ENCODE measurements at places on chromosomes 6 and 20. TPM values are rescaled to one million over a fixed set of nuclear protein-coding genes. Genes with fewer than 3 reads are reported as not detected.

DNA sequence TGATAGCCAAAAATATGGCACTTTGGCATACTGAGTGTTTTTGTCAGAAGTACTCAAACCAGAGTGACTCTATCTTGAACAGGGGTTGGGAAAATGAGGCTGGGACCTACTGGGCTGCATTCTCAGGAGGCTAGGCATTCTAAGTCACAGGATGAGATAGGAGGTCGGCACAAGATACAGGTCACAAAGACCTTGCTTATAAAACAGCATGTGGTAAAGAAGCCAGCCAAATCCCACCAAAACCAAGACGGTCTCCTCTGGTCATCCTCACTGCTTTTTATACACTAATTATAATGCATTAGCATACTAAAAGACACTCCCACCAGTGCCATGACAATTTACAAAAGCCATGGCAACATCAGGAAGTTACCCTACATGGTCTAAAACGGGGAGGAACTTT is 985.1 kb downstream of the HACE1 start:
- no peaks in the 10 kb centered on the region for H3K36me3 ChIP-seq
- H3K4me1 ChIP-seq: no peaks in the 10 kb centered on the region

DNA sequence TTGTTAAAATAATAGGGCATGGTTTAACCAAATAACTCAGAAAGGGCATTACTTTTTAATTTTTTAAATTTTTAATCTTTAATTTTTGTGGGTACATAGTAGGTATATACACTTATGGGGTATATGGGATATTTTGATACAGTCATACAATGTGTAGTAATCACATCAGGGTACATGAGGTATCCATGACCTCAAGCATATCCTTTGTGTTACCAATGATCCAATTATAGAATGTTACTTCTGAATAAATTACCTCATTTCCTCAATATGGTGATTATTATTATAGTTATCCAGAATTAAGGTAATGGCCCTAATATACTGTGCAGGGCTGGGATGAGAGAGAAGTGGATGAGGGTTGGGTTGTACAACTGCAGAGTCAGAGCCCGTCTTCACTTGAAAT is 45.1 kb upstream of the TMEM30A start:
- no peaks in the 10 kb centered on the region for H3K27me3 ChIP-seq
- no peak overlapping the region for H3K27ac ChIP-seq
- H3K4me1 ChIP-seq: peaks cover 4% of the 10 kb centered on the region
- DNase-seq: no peak

GRCh38 chr6:166757232-166758135 is 130.4 kb upstream of the RPS6KA2 start:
- H3K36me3 ChIP-seq: no peaks in the 10 kb centered on the region
- DNase-seq: no peak
- H3K4me1 ChIP-seq: no peaks in the 10 kb centered on the region
- H3K27me3 ChIP-seq: peaks cover 9% of the 10 kb centered on the region

The APOM gene
- 2.5 TPM for polyA plus RNA-seq

DNA sequence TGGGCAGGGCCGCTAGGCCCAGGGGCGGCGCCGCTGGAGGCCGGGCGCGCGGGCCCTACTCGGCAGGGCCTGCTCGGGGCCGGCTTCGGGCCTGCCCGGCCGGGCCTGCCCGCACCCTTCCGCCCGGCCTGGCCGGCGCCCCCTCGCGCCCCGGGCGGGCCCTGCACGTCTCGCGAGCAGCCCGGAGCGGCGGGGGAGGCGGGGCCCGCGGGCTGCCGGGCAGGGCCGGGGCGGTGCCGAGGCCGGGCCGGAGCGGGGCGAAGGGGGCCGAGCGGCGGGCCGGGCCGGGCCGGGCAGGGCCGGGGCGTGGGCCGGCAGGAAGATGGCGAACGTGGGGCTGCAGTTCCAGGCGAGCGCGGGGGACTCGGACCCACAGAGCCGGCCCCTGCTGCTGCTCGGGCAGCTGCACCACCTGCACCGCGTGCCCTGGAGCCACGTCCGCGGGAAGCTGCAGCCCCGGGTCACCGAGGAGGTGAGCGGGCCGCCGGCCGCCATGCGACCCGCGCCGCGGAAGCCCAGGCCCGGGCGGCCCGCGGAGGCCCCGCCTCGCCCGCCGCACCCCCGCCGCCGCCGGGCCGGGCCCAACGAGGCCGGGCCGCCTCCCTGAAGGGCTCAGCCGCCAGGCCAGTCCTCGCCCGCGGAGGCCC is at the start of gene NPEPL1:
Gene NPEPL1 (plus strand): TSS at position 222 of the 647 bp plus-strand sequence. CDS start 101 bp downstream, at position 323.
- no peaks in the 10 kb centered on the region for H3K36me3 ChIP-seq
- H3K27me3 ChIP-seq: no peaks in the 10 kb centered on the region
- peaks cover 14% of the 10 kb centered on the region for H3K4me1 ChIP-seq
- DNase-seq: peak; percentile 45
- H3K27ac ChIP-seq: peak within 1 kb of the TSS; percentile 79

DNA sequence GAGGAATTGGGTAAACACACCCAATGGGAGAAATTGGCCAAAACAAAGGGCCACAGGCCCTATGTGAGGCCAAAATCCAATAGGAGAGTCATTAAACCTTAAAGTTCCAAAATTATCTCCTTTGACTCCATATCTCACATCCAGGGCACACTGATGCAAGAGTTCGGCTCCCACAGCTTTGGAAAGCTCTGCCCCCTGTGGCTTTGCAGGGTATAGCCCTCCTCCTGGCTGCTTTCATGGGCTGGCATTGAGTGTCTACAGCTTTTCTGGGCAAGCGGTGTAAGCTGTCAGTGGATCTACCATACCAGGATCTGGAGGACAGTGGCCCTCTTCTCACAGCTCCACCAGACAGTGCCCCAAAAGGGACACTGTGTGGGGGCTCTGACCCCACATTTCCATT is 160.5 kb downstream of the ADGRG6 start:
- H3K27ac ChIP-seq: no peak overlapping the region
- peaks cover 3% of the 10 kb centered on the region for H3K27me3 ChIP-seq
- no peak for DNase-seq

- H3K27me3 ChIP-seq: peaks cover 4% of the 10 kb centered on the region
- no peaks in the 10 kb centered on the region for H3K36me3 ChIP-seq
- H3K4me1 ChIP-seq: no peaks in the 10 kb centered on the region
- no peak overlapping the region for H3K27ac ChIP-seq
- DNase-seq: no peak
- H3K4me3 ChIP-seq: no peak overlapping the region
These were observed 36.4 kb upstream of the GCLC start for GRCh38 chr6:53581173-53581773.

DNA sequence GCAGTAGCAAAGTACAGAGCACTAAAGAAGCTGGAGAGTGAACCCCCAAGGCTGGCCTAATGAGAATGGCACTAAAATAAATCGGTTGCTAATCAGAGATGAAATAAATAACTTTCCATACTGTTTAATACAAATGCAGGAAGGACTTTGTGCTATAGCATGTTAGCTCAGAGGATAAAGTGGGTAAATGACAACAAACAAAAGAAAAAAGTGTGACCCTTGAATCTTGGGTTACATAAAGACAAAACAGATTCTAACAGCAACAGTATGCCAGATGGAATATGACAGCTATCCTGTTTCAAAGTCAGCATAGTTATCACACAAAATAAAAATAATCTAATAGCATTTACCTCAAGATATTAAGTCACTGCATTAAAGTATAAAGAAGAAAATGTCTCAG is 622.7 kb downstream of the PHF3 start:
- no peak overlapping the region for H3K4me3 ChIP-seq
- no peaks in the 10 kb centered on the region for H3K36me3 ChIP-seq
- H3K4me1 ChIP-seq: peaks cover 7% of the 10 kb centered on the region
- H3K27ac ChIP-seq: no peak overlapping the region
- DNase-seq: no peak
- H3K27me3 ChIP-seq: no peaks in the 10 kb centered on the region

- H3K4me3 ChIP-seq: no peak overlapping the region
- no peak overlapping the region for H3K27ac ChIP-seq
- no peaks in the 10 kb centered on the region for H3K4me1 ChIP-seq
- DNase-seq: no peak
- H3K36me3 ChIP-seq: no peaks in the 10 kb centered on the region
These were observed 174.0 kb upstream of the MAN1A1 start for GRCh38 chr6:119523556-119523955.

GRCh38 chr6:130525408-130525807 is 159.6 kb downstream of the TMEM200A start:
- no peak overlapping the region for H3K27ac ChIP-seq
- no peaks in the 10 kb centered on the region for H3K4me1 ChIP-seq
- no peaks in the 10 kb centered on the region for H3K36me3 ChIP-seq
- no peak overlapping the region for H3K4me3 ChIP-seq
- H3K27me3 ChIP-seq: no peaks in the 10 kb centered on the region

The MAFB gene
- polyA plus RNA-seq: 4.0 TPM

DNA sequence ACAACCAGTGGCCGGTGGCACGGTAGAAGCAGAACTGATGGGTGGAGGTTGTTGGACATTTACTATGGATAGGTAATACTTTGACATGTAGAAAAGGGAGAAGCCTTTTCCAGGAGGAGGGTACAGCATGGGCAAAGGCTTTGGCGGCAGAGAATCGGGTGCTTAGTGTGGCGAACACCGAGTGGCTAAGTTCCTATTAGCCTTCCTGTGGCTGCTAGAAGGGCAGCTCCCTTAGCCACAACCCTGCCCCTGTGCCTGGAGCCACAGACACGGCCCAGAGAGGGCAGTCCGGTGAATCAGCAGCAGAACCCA is 37.9 kb upstream of the TGM2 start:
- H3K4me1 ChIP-seq: no peaks in the 10 kb centered on the region
- no peak overlapping the region for H3K4me3 ChIP-seq
- no peak for DNase-seq
- H3K36me3 ChIP-seq: no peaks in the 10 kb centered on the region
- no peaks in the 10 kb centered on the region for H3K27me3 ChIP-seq
- no peak overlapping the region for H3K27ac ChIP-seq

DNA sequence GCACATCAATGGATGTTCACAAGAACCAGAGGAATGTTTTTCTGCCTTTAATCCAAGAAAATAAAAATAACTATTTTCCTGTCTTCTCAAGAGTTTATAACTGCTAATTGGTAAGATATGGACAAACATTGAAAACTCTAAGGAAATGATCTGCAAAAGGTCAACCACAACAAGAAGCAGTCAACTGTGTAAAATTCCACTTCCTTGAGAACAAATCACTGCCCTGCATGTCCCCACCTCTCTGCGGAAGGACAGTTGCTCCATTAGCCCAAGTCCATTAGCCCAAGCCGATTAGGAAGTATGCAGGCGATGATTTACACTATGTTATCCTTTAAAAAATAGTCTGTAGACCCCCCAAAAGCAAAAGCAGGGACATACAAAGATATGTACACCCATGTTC is 27.6 kb downstream of the SLC22A23 start:
- H3K27me3 ChIP-seq: no peaks in the 10 kb centered on the region
- H3K36me3 ChIP-seq: no peaks in the 10 kb centered on the region
- DNase-seq: no peak
- no peak overlapping the region for H3K4me3 ChIP-seq
- peaks cover 3% of the 10 kb centered on the region for H3K4me1 ChIP-seq

DNA sequence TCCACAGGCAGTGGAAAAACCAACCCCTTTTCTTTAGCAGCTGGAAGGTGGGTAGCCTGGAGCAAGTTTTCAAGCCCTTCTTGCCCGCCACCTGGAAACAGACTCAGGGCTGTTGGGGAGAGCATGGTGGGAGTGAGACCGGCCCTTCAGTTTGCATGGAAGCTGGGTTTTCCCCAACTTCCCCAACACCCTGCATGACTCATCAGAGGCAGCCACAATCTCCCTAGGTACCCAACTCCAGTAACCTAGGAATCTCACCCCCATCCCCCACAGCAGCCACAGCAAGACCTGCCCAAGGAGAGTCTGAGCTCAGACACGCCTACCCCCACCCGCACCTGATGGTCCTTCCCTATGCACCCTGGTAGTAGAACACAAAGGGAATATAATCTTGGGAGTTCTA is 86.3 kb upstream of the IRAK1BP1 start:
- no peaks in the 10 kb centered on the region for H3K36me3 ChIP-seq
- peaks cover 2% of the 10 kb centered on the region for H3K27me3 ChIP-seq
- H3K4me1 ChIP-seq: no peaks in the 10 kb centered on the region
- H3K27ac ChIP-seq: no peak overlapping the region

DNA sequence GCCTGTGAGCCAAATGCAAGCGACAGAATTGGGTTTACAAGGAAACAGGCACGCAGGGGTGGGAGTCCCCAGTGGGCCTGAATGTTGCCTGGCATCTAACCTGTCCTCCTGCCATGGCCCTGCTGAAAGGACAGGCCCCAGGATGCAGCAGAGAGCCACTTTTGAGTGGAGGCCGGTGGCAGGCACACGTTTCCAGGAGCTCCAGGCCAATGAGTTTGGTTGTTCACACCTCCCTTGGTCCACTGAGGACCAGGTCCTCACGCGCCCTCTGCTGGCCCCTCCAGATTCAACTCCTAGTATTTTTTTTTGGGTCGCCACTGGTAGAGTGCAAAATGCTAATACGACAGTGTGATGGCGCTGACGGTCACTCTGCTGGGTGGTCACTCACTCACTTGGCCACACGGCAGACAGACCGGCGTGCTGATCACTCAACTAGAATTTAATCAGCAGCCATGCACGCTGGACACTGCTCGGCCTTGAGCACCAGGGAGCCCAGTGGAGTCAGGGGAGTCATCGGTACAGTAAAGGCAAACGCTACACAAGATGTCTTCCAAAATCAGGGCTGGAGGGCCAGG is 81.7 kb upstream of the NFATC2 start:
- peaks cover 14% of the 10 kb centered on the region for H3K4me1 ChIP-seq
- no peaks in the 10 kb centered on the region for H3K27me3 ChIP-seq
- no peak overlapping the region for H3K4me3 ChIP-seq
- peak; percentile 81 for DNase-seq
- H3K27ac ChIP-seq: peak overlapping the region; percentile 41

DNA sequence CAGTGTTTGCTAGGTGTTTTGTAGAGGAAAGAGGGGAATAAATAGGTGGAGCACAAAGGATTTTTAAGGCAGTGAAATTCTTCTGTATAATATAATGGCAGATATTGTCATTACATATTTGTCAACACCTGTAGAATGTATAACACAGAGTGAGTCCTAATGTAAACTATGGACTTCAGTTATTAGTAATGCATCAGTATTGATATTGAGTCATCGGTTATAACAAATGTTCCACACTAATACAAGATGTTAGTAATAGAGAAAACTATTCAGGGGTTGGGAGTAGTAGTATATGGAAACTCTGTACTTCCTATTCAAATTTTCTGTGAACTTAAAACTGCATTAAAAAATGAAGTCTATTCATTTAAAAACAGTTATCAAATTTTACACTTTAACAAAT is 299.2 kb downstream of the UBE3D start:
- no peak overlapping the region for H3K27ac ChIP-seq
- H3K4me1 ChIP-seq: no peaks in the 10 kb centered on the region
- H3K36me3 ChIP-seq: no peaks in the 10 kb centered on the region
- H3K27me3 ChIP-seq: no peaks in the 10 kb centered on the region

GRCh38 chr6:133062696-133063306 is 178.4 kb upstream of the EYA4 start:
- DNase-seq: no peak
- H3K27me3 ChIP-seq: no peaks in the 10 kb centered on the region
- no peak overlapping the region for H3K27ac ChIP-seq
- H3K36me3 ChIP-seq: no peaks in the 10 kb centered on the region

Measured in endothelial cell of umbilical vein (primary cell).